Activated CD8-positive, alpha-beta memory T cell treated with anti-CD3 and anti-CD28 coated beads for 48 hours (primary cell): ENCODE measurements at places on chromosomes 12 and 14.

DNA sequence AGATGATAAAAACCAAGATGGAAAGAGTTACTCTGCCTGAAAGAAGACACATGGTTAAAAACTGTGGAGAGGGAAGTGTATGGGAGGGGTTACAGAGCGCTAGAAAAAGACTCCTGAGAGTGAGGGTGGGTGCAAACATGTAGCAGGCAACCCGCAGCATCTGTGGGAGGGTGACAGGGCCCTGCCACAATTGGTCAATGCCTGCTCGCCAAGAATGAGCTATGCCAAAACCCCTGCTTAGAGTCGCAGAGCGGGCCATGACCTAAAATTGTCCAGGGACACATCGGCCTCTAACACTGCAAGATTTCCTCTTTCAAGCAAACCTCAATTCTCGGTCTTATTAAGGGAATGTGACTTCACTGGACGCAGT, 700 bp downstream of the PRKAG1 start:
- DNase-seq = no peak

DNA sequence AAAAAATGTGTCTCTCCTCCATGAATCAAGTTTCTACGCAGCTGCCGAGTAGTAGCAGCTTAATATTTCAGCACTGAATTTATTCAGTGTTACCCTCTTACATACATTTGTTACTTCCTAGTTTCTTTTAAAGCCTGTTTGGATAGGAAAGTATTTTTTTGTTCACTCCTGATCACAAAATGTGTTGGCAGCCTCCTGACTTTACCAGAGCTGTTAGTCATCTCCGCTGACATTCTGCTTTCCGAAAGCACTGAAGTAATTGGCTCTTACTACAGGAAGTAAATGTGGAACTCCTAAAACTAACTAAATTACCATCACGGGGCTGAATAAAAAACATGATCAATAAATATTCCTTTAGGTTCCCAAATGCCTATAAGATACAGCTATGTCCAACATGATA, 225.5 kb downstream of the EPS8 start:
- no peak for DNase-seq

DNA sequence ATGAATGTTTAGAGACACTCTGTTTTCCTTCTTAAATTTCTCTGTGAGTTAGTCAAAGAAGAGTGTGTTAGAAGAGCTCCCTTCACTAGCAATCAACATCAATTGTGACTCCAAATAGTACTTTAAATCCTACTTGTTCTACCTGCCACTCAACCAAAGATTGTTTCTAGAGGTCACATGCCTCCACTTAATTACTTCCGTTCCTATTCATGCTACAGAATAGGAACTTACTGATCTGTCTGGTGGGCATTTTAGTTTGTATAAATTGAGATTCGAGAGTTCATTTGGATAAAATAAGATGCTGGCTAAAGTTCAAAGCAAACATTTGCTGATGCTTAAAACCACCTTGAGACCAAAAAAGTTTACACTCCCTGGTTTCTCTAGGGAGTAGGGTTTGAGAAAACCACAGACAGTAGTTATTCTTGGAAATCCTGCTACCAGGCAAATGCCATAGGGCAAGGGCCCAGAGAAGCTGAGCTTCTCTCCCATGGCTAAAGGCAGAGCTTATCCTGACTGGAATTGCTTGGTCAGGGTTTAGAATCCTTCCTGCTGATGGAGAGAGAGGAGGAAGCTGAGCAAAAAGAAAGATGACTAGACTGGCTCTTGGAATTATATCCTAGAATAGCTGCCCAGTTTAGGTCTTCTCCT, 389.6 kb upstream of the ATP2B1 start:
- no peak for DNase-seq

GRCh38 chr12:70459786-70460185, 93.7 kb downstream of the KCNMB4 start:
- DNase-seq = no peak

DNA sequence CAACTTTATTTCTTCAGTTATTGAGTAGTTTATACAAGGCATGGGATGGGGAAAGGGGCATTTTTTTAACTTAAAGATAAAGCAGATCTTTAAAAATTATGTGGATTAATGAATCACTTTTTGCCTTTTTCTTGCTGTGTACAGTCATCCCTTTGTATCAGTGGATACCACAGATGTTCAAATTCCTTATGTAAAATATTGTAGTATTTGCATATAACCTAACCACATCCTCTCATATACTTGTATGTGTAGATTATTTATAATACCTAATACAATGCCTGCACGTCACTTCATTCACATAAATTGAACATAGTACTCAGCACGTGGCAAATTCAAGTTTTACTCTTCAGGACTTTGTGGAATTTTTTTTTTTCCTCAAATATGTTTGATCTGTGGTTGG, 66.5 kb upstream of the MON2 start:
- DNase-seq = no peak

GRCh38 chr12:88870000-88870737, 289.9 kb upstream of the KITLG start:
- no peak for DNase-seq

- DNase-seq = no peak
These were observed 15.1 kb downstream of the BCAT1 start for GRCh38 chr12:24933694-24934407.

GRCh38 chr12:117367006-117367638, 5.7 kb upstream of the NOS1 start:
- DNase-seq = peak; percentile 52
